Lower lobe of right lung (tissue), 2 donors: ENCODE measurements at places on chromosomes 5 and 9. TPM values are rescaled to one million over a fixed set of nuclear protein-coding genes. Genes with fewer than 3 reads are reported as not detected.

- no peak for DNase-seq
- no peak overlapping the region for H3K4me3 ChIP-seq
- H3K4me1 ChIP-seq, result no peaks in the 10 kb centered on the region
- no peak overlapping the region for H3K27ac ChIP-seq
- no peaks in the 10 kb centered on the region for H3K36me3 ChIP-seq
Measured at GRCh38 chr5:106086352-106086751, 1584.4 kb downstream of the EFNA5 start.

- H3K4me3 ChIP-seq, result peak overlapping the region; percentile 35
- no peaks in the 10 kb centered on the region for H3K27me3 ChIP-seq
Measured at GRCh38 chr9:16653491-16654399, 216.7 kb downstream of the BNC2 start.

The HMCN2 gene
- total RNA-seq, result 4.7 TPM

The MLANA gene
- not detected for total RNA-seq
